Cardiac septum (tissue), 1 donor: ENCODE measurements at places on chromosomes 16 and 17.

- no peak for DNase-seq
These were observed 11.0 kb downstream of the ENDOV start for GRCh38 chr17:80425835-80426426.

DNA sequence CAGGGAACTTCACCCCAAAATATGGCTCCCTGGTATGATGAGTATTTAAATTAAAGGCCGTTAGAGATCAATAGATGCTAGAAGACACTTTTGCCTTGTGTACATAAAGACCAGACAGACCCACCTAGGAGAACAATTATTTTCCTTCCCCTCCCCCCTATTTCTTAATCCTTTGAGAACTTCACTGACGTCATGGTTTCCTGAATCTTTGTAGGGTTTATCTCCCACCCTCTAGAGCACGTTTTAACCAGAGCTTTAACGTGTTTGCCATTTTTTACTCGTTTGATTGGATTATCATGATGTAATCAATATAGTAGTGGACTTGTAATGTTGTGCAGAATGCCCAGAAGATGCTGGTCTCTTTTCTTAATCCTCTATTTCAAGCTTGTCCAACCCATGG is 22.9 kb upstream of the XYLT2 start:
- no peak for DNase-seq

- DNase-seq = no peak
These were observed 6.9 kb downstream of the GOT2 start for GRCh38 chr16:58727028-58727781.

- DNase-seq = no peak
These were observed 4.3 kb upstream of the HSF5 start for GRCh38 chr17:58492238-58493121.

GRCh38 chr17:53807286-53807685 is 15.4 kb upstream of the KIF2B start:
- DNase-seq = no peak

DNA sequence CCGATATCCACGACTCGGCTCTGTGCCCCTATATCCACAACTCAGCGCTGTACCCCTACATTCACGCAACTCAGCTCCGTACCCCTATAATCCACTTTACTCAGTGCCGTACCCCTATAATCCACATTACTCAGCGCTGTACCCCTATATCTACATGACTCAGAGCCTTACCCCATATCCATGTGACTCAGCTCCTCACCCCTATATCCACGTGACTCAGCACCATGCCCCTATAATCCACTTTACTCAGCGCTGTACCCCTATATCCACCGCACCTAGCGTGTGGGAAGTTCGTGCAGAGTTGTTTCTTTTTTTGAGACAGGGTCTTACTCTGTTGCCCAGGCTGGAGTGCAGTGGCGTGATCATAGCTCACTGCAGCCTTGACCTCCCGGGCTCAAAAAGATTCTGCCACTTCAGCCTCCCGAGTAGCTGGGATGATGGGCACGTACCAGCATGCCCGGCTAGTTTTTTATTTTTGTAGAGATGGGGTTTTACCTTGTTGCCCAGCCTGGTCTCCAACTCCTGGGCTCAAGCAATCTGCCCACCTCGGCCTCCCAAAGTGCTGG is 17.4 kb downstream of the CYB5D2 start:
- DNase-seq = no peak

DNA sequence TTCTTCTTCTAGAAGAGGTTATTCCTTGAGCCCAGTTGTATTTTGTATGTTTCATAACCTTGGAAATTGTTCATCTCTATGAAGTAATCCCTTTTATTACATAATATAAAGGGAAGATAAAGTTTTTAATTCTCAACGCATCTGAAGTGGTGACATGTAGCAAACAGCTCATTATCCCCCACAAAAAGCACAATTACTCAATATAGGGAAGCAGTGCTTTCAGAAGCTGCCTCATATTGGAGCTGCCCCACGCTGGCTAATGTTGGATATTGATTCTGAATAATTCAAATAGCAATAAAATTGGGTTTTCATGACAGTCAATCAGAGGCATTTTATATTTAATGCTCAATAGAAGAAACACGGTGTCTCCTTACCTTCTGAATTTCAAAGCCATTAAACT is 604.3 kb upstream of the RBFOX1 start:
- DNase-seq = no peak

- DNase-seq = no peak
These were observed 178.3 kb downstream of the MRTFB start for GRCh38 chr16:14249291-14250032.

DNA sequence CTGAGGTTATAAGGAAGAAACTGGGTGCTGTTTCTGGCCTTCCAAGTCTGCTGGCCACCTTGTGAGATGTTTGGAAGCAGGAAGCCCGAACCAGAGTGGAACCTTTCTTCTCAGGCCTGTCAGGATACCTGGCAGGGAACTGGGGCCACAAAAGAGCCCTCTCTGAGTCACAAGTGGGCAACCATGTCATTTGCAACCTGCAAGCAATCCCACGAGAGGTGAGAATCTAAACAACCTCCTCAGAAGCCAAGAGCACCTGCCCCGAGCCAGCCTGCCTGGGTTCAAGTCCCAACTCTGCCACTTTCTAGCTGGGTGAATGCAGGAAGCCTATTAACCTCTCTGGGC is 3.3 kb downstream of the COTL1 start:
- no peak for DNase-seq

GRCh38 chr17:77455111-77455890 is 314.5 kb downstream of the SEC14L1 start:
- no peak for DNase-seq
